B cell (primary cell): ENCODE measurements at places on chromosomes 4 and X. TPM values are rescaled to one million over a fixed set of nuclear protein-coding genes. Genes with fewer than 3 reads are reported as not detected.
A peak's percentile ranks its signal among the peaks of the same experiment; 100 is the strongest.

CTAG1B gene
- total RNA-seq, result not detected in 2 replicates

GAGE12E gene
- not detected in 2 replicates for total RNA-seq

OTC gene
- total RNA-seq, result not detected in 2 replicates

NXT2 gene
- total RNA-seq, result 9.5 and 10.4 TPM in 2 replicates

GLOD5 gene
- not detected in 2 replicates for total RNA-seq

RAB9B gene
- total RNA-seq, result 0.44 and 0.75 TPM in 2 replicates

PDE5A gene
- 1.4 and 2.6 TPM in 2 replicates for total RNA-seq

BTK gene
- 235 and 243 TPM in 2 replicates for total RNA-seq

GRIA3 gene
- total RNA-seq, result not detected in 2 replicates

DNA sequence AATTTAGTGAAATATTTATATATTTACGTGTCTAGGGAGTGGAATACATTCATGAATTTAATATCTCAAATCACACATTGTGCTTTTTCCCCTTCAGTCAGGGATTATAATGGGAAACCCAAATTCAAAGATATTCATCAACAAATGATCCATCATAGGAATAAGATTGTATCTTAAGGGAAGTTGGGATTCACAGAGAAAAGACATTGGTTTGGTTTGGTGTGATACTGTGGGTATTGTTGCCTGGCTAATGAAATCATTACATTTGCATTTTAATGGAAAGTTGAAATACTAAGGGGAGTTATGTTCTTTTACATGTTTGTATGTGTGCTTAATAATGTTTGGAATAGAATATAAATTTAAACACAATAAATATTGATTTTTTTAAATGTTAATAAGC is 1.7 kb downstream of the TET2 start:
- DNase-seq, result no peak

DNA sequence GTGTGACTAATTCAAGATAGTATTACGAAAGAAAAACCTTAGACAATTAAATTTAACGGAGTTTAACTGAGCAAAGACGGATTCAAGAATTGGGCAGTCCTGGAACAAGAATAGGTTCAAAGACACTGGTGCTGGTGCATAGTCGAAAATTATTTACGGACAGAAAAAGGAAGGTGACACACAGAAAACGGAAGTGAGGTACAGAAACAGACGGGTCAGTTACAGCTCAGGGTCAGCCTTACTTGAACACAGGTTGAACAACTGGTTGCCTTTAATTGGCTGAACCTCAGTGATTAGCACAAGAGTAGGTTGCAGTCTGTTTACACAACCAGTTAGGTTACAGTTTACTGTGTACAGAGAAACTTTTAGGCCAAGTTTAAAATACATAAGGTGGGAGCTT is 31.5 kb downstream of the KLHL8 start:
- no peak for DNase-seq

DNA sequence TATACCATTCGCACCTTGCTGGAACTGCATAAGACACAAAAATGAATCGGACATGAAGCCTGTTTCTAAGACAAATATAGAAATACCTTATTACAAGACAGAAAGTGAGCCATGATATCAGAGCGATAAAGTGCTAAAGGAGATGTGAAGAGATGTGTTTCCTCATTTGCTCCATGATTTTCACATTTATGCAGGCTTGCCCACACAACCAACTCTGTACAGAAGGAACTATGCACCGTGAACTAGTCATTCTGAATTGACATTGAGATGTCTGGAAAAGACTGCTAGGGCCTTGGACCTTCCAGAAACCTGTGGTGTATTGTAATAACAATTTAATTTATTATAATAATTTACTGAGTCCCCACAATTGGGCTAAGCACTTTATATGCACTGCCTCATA is 38.6 kb upstream of the TXK start:
- no peak for DNase-seq

DNA sequence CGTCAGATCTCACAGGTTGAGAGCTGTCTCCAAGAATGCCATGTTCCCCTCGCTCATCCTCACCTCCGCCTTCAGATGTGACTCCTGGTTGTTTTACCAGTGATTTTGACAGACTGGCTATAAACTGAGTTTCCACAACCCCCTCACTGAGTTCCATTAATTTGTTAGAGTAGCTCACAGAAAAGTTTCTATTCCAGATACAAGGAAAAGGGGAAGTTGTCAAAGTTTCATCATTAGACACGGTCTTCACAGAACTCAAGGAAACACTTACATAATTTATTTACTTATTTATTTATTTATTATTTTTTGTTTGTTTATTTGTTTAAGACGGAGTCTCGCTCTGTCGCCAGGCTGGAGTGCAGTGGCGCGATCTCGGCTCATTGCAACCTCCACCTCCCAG is 55.7 kb upstream of the IQSEC2 start:
- DNase-seq, result no peak

DNA sequence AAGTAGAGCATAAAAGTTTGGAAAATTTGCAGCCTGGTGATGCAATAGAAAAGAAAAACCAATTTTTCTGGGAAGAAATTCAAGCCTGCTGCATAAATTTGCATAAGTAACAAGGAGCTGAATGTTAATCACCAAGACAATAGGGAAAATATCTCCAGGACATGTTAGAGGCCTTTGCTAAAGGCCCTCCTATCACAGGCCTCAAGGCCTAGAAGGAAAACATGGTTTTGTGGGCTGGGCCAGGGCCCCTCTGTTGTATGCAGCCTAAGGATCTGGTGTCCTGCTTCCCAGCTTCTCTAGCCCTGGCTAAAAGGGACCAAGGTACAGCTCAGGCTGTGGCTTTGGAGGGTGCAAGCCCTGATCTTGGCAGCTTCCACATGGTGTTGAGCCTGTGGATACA is 6.2 kb upstream of the RTL3 start:
- DNase-seq, result no peak

DNA sequence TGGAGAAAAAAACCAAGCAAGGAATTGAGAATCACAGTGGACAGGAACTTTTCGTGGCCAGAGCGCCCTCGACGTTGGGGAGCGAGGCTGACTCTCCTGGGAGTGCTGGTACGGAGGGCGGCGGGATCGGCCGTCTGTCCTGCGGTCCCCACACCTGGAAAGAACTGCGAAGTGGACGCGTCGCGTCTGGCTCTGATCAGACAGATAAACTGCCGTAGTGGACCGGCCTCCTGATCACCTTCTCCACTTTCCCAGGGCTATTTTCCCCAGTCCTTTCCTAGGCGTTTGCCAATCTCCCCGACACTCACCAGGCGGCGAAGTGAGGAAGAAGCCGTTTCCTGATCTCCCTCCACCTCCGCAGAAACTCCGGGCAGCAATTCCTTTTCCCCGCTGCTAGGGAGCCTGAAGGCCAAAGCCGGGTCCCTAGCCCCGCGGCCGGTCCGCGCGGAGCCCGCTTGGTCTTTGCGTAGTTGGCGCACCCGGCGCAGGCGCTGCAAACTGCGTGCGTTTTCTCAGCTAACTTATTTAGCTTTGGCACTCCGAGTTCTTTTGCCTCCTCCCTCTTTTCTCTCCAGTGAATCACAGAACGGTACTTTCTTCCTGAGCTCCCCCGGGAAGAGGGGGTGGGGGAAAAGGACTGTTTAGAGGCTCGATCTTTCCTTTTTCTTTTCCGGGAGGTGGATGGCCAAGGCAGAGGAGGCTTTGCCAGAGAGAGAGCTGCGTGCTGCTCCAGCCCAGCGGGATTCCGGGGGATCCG is at the start of gene ARSJ:
Gene ARSJ, minus strand, starts transcription at position 500 of the 757 bp plus-strand sequence. CDS start 813 bp downstream, outside the sequence.
- DNase-seq, result peak; percentile 3

DNA sequence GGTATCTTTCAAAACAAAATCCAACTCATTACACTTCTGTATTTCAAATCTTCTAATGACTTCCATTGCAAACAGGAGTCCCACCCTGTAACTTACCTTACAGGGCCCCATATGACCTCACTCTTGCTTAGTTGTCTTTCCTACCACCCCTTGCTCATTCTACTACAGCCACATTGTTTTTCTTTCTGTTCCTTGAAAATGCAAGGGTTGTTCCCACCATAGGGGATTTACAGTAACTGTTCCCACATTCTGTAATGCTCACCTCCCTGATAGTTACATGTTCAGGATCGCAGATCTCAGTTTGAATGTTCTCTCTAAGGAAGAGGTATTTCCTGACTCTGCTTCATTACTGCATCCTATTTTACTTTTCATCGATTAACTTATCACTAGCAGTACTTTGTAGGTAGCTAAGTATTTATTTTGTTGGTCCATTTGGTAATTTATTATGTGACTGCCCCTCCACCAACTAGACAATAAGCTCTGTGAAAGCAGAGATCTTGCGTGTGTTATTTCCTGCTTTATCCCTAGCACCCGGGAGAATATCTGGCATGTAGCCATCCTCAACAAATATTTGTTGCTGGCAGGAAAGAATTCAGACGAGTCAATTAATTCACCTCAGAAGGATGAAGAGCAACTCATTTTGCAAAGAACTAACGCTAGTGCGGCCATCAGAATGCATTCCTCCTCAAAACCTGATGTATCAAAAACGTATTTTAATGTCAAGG is 21.4 kb downstream of the MAOB start:
- no peak for DNase-seq

GRCh38 chr4:110211007-110211769 is 12.8 kb upstream of the ELOVL6 start:
- peak; percentile 50 for DNase-seq

- DNase-seq, result no peak
Measured at GRCh38 chr4:7398788-7399439, 35.8 kb downstream of the PSAPL1 start.

- no peak for DNase-seq
Measured at GRCh38 chr4:100977746-100978397, 369.5 kb downstream of the PPP3CA start.

GRCh38 chr4:63799166-63799565 is 610.1 kb downstream of the TECRL start:
- DNase-seq, result no peak

DNA sequence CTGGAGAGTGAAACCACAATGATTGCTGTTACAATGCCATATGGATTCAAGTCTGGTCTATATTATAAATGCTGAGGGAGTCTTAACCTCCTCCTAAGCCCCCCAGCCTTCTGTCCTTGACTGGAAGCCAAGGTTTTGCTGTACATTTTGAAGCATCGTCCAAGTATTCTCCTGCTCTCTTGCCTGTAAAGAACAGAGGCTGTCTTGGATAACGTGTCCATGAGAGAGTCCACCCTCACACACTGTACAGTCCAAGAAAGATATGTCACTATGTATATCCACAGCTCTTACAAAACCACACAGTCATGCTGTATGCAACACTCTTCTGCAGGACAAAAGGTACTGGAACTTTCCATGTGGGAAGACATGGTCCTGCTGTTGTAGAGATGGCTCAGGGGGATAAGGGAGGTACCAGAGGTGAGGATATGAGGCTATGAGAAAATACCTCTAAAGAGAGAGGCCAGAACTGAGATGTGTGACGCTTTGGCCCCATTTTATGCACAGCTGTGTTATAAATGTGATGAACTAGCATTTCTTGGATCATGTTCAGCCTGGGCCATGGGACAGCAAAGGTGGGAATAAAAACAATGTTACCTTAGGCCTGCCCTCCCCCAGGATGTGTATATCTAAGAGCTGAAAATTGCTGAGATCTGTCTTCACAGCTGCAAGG is 678.6 kb downstream of the IQCM start:
- no peak for DNase-seq

GRCh38 chr4:24203926-24204325 is 314.1 kb upstream of the PPARGC1A start:
- DNase-seq, result no peak

- peak; percentile 39 for DNase-seq
Measured at GRCh38 chrX:129759576-129760061, 20.1 kb upstream of the SASH3 start.
